ENCODE measurements at places on chromosomes 4 and X.

- no peak for DNase-seq
These were observed 10.2 kb downstream of the CBR4 start for GRCh38 chr4:168999809-169000208.

DNA sequence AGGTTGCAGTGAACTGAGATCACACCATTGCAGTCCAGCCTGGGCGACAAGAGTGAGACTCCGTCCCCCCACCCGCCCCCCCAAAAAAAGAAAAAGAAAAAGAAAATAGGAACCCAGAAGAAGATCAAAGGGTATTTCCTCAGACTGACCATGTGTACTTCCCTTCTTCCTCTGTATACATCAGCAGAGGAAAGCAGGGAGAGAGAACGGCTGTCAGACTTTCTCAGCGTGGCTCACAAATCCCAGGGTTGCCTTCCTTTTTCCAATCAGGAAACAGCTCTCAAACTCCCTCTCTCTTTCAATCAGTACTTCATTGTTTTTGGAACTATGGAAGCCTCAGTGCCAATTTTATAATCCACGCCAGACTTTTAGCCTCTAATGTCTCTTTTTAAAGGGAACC lies 59.1 kb downstream of the CHRNA9 start:
- no peak for DNase-seq

DNA sequence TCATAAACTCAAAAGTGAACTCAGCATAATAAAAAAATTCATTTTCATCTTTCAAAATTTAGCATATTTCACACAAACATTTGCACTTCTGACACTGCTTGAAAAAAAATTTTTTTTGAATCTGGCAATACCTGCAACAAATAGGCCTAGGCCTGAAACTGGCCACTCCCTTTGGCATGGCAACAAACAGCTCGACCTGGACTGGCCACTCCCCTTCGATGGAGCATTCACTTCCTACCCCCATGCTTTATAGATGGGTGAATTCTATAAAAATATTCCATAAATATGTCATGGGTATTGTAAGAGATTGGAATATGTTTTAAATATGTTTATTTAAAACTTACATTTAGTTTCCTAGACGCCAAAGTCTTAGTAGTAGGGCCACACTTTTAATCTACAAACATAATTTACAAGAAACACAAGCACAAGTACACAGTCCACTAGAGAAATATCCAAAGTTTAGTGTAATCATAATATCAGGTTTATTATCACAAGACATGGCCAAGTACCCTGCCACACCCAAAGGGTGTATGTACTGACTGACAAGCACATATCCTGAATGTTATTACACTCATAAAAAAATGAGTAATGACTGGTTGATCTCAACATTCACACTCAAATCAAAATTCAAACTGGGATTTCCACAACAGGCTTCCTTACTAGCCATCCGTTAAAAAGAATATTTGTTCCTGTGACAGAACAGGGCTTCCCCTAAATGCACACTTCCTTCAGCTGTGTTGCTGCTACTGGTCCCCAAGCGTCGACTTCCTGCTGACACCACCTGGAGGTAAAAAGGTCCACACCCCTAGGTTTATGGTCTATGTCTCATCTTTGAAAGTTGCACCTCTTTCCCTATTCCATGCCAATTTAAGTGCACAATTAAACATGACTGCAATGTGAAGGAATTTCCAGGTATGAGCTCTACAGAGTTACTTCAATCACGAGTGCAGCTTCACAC lies 271.5 kb downstream of the NR3C2 start:
- no peak for DNase-seq

DNA sequence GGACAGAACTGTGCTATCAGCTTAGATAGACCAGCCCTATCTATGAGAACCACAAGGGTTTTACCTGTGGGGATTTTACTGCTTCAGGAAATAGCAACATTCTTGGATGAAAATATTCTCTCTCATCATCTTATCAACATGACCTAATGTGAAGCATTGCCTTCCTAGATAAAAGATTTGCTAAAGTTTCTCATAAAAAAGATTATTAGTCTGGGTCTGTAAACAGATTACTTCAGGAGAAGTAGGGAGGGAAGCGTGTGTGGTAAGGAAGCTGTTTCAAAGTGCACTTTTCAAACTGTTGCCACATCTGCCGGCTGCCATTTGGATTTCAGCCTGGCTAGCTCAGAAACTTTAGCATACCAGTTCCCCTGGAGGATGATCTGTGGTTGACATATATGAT lies at the start of gene NOX1:
Gene NOX1, minus strand, starts transcription at position 35 of the 400 bp plus-strand sequence. CDS start 220 bp downstream, outside the sequence.
- no peak for DNase-seq

- no peak for DNase-seq
These were observed 1.9 kb downstream of the SLC10A3 start for GRCh38 chrX:154488336-154489075.

GRCh38 chrX:11944501-11944900 lies 186.5 kb downstream of the MSL3 start:
- DNase-seq: no peak

DNA sequence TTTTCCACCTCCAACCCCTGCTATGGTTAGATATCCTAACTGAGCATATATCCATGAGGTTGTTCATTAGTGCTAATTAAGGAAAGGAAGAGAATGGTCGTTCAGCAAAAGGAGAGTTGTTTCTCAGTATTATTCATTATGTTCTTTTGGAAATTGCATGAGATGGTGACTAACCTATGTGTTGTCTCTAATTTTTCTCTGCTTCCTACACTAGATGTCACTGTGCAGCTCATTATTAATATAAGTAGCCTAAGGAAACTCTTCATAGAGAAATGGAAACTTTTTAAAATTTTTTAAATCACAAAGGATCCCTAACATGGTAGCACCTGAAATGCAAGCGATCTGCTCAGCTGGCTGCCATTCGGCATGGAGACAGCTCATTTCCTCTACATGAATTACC lies 67.7 kb upstream of the FAM9A start:
- no peak for DNase-seq

DNA sequence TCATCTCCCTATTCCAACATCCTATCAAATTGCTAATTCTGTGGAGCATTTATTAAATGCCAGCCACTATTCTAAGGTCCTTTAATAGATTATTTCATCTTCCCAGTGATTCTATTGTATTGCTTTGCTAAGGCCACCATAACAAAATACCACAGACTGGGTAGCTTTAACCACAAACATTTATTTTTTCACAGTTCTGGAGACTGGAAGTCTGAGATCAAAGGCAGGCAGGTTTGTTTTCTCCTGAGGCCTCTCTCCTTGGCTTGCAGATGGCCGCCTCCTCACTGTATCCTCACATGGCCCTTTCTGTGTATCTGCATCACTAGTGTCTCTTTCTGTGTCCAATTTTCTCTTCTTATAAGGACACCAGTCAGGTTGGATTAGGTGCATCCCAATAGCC lies 64.5 kb downstream of the CPE start:
- DNase-seq: no peak

- no peak for DNase-seq
These were observed 6.5 kb downstream of the NEUROG2 start for GRCh38 chr4:112509243-112510141.

DNA sequence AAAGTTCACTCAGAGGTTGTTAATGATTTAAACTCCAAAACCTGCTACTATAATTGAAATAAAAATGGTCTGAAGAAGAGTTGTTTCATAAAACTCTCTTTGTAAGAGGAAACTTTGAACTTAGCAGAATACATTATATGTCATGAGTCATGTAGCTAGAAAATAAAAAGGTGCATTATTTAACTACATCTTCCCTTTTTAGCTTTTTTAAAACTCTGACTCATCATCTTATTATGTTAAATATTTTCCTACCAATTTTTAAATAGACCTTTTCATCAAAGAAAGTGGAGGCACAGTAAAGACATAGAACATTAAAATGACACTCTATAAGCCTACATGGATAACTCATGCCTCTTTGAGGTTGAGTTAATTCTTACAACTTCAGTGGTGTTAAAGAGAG lies 1.2 kb upstream of the ZNF827 start:
- no peak for DNase-seq

Measured in stimulated activated CD8-positive, alpha-beta memory T cell treated with anti-CD3 and anti-CD28 coated beads, Interleukin-4, amount 100 ng/mL, for 1 hour (primary cell).